ENCODE measurements at places on chromosomes 2 and 18. TPM values are rescaled to one million over a fixed set of nuclear protein-coding genes. Genes with fewer than 3 reads are reported as not detected.

GRCh38 chr2:171146633-171147032 is 14.1 kb downstream of the TLK1 start:
- DNase-seq = no peak

DNA sequence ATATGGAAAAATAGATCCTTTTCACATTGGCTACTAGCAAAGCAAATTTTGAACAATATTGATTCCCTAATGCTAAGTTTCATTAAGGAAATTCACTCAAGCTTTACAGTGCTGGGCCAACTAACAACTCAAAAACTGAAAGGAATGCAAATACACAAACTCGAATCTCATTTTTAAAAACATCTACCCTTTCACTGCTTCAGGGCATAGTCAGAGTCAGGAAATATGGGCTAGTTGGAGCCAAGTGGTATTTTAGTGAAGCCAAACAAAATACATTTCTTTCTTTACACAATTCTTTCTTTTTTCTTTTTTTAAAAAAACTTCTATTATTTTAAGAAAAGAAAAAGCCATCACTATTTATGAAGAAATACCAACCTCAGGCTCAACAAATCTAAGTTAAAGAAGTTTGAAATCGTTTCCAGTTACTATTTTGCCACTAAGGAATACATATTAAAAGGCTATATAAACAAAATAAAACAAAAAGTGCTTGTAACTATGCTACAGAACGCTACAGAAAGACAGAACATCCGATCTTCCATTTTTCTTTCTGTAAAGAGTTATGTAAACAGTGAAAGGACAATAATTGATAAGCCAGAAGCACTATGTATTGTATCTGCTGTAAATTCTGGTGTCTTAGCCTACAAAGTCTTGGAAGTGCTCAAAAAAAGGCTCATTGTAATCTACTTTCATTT is 113.6 kb upstream of the STK17B start:
- no peak for DNase-seq

The FEZ2 gene
- 60.4 TPM for total RNA-seq

The STARD6 gene
- 1.9 TPM for total RNA-seq
